ENCODE measurements at places on chromosomes 2 and 18.

- DNase-seq, result no peak
These were observed 7.3 kb upstream of the COL3A1 start for GRCh38 chr2:188966728-188967440.

GRCh38 chr2:170298861-170299429 lies 121.0 kb downstream of the MYO3B start:
- DNase-seq, result no peak

- no peak for DNase-seq
These were observed 30.9 kb upstream of the CYP26B1 start for GRCh38 chr2:72178551-72178950.

GRCh38 chr2:219291910-219292490 lies 12.8 kb downstream of the DNAJB2 start:
- DNase-seq, result no peak

GRCh38 chr2:170895023-170895757 lies 33.9 kb upstream of the GORASP2 start:
- no peak for DNase-seq

GRCh38 chr18:63783394-63783793 lies 8.2 kb downstream of the SERPINB7 start:
- no peak for DNase-seq

DNA sequence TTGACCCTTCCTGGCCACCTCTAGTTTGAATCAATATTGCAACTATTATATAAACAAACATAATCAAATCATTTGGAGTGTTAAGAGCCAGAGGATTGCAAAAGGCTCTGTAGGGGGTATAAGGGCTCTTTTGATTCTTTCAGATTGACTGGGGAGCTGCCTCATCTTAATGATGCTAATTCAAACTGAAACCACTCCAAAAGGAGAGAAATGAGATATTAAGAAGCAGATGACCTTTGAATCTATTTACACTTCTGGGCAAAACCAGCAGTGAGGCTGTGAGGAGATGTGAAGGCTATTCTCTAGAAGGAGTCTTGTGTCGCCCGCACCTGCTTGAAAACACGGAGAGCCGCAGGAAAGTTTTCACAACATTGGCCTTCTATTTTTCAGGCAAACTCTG lies 311.2 kb upstream of the CRIM1 start:
- DNase-seq, result peak; percentile 92

GRCh38 chr2:188388831-188389230 lies 97.2 kb downstream of the GULP1 start:
- no peak for DNase-seq

- DNase-seq, result no peak
These were observed 522.2 kb downstream of the PIK3C3 start for GRCh38 chr18:42477267-42477666.

DNA sequence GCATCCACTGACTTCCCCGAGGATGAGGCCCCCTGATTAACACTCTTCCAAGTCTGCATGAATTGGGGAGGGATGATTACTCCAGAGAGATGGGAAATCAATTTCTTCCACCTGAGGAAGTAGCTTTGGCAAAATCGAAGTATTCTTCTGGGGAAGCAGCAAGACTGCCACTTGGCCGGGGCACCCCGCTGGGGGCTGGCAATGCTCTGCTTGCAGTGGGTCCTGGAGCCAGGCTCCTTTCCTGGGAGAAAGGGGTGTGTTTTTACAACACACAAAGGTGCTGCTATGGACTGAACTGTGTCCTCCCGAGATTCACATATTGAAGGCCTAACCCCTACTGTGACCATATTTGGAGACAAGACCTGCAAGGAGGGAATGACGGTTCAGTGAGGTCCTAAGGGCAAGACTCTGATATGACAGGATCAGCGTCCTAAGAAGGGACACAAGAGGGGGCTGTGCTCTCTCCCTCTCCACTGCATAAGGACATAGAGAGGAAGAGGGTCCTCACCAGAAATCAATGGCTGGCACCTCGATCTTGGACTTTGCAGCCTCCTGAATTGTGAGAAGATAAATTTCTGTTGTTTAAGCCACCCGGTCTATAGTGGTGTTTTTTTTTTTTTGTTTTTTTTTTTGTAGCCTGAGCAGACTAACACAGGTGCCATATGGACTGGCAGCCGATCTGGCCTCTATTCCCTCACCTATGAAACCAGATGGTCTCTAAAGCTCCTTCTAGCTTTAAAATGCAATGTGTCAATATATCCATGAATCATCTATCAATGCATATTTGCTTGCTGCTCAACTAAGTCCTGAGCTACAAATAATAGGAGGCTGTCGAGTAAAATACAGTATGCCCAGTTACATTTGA lies 3.6 kb upstream of the SMARCAL1 start:
- DNase-seq, result no peak

DNA sequence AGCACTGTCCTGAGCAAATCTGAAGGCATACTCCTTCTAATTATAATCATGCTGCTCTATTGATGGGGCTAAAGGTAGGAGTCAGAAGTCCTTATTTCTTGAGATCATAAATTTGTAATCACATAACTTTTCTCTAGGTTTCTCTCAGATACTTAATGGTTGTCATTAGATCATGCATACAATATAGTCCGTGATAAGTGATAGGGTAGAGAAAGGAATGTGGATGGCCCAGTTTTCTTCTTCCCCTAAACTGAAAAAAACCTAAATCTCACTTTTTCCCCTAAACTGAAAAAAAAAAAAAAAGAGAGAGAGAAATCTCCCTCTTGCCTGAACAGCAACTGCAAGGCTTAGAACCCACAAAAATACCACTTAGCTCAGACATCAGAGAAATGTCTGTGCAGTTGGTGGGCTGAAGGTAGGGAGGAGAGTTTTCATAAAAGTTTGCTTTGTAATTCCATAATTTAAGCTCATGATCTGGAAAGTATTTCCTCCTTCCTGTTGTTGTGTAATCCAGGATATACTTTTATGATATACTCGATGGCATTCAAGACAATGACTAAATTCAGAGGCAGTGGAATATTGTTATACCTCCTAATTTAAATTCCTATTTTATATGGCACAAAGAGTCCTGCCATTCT lies 79.3 kb upstream of the ITPRID2 start:
- DNase-seq, result no peak

GRCh38 chr2:241961454-241961853 lies 91.9 kb downstream of the RTP5 start:
- DNase-seq, result no peak

DNA sequence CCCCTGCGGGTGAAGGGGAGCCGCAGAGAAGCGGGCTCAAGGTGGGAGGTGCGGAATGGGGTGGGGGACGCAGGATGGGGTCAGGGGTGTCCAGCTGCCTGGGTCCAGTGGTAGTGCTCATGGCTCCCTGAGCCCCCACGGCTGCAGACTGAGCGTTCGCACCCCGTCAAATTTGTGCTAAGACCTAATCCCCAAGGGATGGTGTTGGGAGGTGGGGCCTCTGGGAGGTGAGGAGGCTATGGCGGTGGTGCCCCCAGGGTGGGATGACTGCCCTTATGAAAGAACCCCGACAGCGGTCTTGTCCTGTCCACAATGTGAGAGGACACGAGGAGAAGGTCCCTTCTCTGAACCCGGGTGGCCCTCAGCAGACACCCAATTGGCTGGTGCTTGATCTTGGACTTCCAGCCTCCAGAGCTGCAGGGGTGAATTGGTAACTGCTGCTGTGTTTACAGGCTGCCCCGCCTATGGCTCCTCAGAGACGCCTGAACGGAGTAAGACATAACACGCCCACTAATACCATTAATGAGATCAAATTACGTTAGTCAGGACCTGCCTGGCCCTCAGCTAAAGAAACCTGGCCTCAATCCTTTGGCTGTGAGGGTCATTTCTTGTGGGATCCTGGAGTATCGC lies 42.6 kb downstream of the PXDN start:
- DNase-seq, result no peak

- DNase-seq, result no peak
These were observed 117.6 kb downstream of the SMAD7 start for GRCh38 chr18:48832938-48833700.

DNA sequence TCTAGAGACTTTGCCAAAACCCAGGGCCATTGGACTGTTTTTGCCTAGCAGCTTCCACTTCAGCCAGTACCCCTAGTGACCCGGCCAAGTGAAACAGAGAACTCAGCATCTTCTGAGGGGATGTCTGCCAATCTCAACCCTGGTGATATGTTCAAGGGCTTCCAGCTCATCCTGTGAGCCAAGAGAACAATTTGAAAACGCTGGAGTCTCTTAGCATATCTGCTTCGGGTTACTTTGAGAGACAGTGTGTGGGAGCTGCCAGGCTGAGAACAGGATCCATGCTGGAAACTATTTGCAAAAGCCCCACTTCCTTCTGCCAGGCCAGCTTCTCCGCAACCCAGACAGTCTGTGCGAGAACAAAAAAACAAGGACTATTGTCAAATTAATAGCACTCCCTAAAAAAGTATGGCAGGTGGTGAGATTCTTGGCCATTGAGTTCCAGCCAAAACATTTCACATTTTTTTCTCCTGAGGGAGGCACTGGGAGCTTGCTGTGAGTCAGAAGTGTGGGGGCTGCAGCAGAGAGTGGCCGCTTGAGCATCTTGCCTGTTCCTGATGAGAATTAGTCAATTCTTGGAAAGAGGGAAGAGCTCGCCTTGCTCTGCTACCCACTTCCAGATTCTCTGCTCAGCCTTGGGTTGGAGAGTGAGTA lies 395.6 kb upstream of the TRIB2 start:
- DNase-seq, result no peak

DNA sequence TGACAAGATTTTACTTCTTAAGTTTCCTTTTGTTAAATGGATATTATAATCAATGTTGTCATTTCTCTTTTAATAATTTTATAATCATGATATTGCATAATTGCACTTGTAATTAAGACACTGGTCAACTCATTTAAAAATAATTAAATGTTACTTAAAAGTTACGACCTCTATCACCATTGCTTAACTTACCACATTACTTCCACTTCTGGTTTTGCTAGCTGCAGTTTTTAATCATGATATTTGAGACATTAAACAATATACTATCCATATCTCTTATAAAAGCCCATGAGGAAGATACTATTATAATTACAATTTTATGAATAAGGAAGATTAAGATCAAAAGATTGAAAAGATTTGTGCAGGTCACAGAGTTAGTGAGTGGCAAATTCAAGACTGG lies 502.0 kb downstream of the RNF144A start:
- DNase-seq, result no peak

DNA sequence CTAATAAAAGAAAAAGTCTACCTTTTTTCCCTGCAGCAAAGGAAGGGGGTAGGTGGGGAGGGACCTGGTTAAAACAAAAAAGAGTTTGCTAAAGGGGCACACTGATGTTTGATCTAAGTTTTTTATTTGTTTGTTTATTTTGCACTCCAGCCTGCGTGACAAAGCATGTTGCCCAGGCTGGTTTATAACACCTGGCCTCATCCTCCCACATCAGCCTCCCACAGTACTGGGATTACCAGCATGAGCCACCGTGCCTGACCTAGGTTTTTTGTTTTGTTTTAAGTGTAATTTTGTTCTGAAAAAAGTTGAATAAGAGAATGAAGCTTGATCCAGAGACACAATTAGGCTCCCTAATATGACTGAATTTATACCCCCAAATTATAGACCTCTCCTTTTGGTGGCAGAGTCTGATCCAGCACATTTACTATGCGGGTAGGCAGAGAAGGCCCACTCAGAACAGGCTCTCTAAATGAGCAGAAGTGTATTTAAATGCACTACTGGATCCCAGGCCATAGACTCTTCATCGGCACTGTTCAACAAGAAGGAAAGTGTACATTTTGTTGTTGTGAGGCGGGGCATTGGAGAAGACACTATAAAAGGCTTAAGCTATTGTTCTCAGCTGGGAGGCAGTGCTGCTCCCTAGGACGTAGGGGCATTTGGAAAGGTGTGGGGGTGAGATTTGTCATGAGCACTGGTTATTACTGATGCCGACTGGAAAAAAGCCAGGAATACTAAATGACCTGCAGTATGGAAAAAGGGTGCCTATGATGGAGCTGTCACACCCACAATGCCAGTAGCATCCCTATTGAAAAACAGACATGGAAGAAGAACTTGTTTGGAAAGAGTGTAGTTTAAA lies 32.4 kb downstream of the MRPS9 start:
- no peak for DNase-seq

DNA sequence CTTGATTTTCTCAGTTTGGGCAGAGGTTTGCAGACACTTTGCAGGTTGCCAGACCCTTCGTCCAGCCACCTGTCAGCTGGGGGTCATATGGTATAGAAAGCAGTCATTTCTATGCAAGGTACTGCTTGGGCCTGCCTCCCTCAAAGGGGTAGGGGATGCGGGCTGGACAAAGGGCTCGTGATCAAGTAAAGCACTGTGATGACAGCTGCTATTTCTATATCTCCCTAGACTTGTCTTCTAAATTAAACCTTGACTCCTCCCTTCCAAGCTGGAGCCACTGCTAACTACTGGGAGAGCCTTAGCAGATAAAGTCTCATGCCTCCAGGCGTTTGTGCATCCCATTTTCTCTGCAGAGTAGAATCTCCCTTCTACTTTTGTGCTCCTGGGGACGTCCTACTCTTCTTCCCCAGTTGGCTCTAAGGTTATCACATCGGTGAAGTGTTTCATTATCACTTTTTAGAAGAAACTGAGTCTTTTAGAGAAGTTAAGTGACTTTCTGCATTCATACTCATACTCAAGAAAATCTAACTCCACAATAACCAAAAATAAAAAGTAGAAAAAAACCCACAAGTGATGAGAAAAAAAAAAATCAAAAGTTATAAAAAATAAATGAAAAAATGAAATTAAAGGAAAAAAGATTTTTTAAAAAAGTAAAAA lies 710 bp upstream of the XRCC5 start:
- DNase-seq, result no peak

DNA sequence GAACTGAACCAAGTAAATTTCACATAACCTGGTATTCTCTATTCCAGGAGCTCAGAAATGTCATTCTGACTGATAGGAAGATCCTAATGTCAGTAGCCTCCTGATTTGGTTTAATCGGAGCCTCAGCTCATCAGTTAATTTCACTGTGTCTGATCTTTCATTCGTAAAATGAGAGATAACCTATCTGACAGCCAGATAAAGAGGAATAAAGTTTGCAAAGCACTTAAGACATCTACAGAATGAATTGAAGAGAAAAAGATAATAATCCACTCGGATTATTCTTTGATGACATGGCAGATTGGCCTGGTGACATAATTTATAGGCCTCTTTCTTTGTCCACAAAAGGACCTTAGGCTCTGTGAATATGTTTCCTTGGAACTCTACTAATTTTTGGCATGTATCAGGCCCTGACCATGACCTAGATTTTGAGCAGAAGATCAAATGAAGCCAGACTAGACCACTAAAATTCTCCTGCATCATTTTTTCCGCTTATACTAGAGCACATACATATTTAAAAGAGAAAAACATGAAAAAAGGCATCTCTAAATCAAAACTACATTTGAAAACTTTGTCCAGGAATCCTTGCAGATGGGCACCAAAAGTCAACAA lies 312.4 kb downstream of the MTX2 start:
- no peak for DNase-seq

- no peak for DNase-seq
These were observed 89.8 kb upstream of the TEX51 start for GRCh38 chr2:126808929-126809328.

DNA sequence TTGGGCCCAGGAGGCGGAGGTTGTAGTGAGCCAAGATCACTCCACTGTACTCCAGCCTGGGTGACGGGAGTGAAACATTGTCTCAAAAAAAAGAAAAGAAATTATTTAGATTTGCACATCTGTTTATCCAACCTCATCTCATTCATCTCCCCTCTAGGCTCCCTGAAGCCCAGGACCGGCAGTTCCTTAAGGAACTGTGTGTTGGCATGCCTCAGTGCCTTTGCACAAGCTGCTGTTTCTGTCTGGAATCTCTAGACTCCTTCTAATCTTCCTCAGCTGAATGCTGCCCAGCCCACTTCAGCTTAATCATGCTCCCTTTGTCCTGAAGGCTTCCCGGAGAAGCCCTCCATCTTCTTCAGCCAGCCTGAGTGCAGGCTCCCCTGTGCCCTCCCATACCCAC lies 10.9 kb upstream of the RFX8 start:
- no peak for DNase-seq

Measured in NCI-H1417 treated with DMSO at 0.1 percent for 48 hours (cell line).